ENCODE measurements at places on chromosomes 1 and 21.

DNA sequence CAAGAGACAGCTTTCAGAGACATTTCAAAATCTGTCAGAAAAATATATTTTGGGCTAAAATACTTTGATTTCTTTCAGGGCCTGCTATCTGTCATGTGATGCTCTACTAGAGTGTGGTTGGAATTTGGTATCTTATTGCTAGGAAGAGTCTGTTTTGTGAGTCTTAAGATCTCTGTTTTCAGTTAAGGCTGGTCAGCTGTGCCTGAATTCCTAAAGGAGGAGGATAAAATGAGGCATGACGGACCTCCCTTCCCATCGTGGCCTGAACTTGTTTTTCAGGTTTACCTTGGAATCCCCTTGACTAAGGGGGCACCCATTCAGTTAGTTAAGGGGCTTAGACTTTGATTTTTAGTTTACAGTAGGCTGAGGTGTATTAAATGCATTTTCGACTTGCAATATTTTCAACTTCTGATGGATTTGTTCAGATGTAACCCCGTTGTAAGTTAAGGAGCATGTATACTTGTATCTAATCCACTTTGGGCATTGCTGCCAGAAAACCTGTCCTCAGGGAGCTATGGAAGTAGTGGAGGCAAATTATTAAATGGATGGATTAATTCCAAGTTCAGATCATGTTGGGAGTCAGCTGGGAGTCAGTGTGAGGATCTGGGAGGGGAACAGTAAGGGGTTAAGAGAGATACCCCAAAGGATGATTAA is 18.3 kb downstream of the CAPN2 start:
- no peak for DNase-seq

- no peak for DNase-seq
Observed at GRCh38 chr1:248825136-248825535, 579 bp downstream of the SH3BP5L start.

- DNase-seq = no peak
Observed at GRCh38 chr1:163596541-163597258, 274.9 kb downstream of the NUF2 start.

DNA sequence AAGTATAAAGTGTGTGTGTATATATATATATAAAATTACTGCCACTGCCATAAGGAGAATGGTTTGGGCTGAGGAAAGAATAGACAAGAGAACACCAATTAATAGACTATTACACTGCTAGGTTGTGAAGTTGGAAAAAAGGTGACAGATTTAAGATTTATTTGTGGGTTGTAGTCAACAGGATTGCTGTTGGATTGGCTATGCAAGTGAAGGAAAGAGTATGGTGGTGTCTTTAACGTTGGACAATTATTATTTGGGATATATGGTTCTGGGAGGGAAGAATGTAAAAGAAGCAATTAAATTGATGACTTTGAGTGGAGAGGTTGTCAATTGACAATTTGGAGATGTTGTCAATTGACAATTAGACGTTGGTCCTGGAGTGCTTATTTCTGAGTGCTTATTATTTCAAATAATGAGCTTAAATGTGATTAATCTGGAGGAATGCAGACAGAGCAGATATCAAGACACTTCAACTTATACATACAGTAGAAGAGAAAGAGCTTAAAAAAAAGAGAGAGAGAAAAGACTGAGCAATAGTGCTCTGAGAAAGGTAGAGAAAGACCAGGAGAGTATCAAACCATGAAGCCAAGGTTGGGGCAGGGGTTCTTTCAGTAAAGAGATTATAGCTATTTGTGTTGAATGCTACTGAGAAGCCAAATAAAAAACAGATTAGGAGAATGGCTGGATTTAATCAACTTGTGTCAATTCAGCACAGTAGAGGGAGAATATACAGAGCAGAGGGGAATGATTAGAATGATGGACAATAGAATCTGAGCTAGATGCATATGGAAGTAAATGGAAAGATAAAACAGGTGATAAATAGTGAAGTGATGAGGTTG is 9.7 kb downstream of the PTGS2 start:
- DNase-seq = no peak

DNA sequence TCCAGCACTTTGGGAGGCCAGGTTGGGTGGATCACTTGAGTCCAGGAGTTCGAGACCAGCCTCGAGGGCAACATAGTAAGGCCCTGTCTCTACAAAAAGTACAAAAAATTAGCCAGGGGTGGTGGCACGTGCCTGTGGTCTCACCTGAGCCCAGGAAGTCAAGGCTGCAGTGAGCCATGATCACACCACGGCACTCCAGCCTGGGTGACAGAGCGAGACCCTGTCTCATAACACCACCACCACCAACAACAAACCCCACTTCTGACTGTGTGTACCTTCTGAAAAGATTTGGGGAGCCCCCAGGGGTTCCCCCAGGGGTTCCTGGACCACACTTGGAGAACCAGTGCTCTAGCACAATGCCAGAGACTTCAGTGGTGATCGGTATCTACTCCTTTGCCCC is 29.9 kb downstream of the NUAK2 start:
- DNase-seq = no peak

GRCh38 chr1:91506071-91506470 is 5.4 kb downstream of the CDC7 start:
- DNase-seq = no peak

DNA sequence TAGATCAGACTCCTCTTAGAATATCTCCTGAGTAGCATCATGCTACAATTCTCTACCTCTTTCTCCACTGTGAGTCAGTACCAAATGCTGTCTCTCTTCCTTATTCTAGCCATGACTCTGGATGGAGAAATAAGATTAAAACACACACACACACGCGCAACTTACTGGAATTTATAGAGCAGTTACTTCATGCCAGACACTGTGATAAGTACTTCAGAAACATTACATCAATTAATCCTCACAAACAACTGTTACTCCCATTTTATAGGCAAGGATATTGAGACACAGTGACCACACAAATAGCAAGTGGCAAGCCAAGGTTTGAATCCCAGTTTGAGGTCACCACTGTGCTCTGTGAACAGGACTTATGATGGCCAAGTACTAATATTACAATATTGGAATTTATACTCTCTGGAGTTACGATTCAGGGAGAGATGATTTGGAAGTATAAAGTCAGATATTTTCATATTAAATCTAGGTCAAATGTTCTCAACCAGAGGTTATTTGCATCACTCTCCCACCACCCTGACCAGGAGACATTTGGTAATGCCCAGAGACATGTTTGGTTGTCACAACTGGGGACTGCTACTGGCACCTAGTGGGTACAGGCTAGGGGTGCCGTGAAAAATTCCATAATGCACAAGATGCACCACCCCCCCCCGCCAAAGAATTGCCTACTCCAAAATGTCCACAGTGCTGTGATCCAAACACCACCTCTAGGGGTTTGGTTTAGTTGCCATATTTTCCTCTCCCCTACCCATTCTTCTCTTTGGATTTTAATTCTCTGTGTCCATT is 221.6 kb downstream of the LTN1 start:
- DNase-seq = no peak

GRCh38 chr1:235108876-235109275 is 19.8 kb downstream of the TOMM20 start:
- no peak for DNase-seq

- DNase-seq = no peak
Observed at GRCh38 chr1:170604889-170605288, 59.0 kb upstream of the PRRX1 start.

GRCh38 chr1:31752258-31752657 is 11.9 kb downstream of the ADGRB2 start:
- no peak for DNase-seq

- no peak for DNase-seq
Observed at GRCh38 chr1:66519992-66520391, 14.0 kb upstream of the SGIP1 start.

- DNase-seq = no peak
Observed at GRCh38 chr1:183986941-183987340, 50.6 kb downstream of the COLGALT2 start.

DNA sequence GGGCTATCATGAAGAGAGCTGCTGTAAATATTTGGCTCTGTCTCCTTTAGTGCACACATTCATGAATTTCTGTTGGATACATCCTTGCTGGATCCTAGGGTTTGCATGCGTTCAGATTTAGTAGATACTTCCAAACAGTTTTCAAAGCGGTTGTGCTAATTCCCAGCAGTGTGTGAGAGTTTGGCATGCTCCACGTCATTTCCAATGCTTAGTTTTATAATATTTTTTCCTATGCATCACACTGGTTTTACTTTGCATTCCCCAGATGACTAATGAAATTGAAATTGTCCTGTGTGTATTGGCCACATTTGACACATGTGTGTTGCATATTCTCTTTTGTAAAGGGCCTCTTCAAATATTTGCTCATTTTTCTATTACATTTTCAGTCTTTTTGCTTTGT is 18.5 kb upstream of the AADACL3 start:
- DNase-seq = no peak

All from stimulated activated CD4-positive, alpha-beta T cell treated with anti-CD3 and anti-CD28 coated beads, Interleukin-15, amount 100 ng/mL, for 1 hour (primary cell).